ENCODE measurements at places on chromosomes 5 and 9. TPM values are rescaled to one million over a fixed set of nuclear protein-coding genes. Genes with fewer than 3 reads are reported as not detected.

Gene SPINK6
- total RNA-seq: not detected

Gene SLC45A2
- not detected for total RNA-seq

Gene LRRC26
- total RNA-seq: not detected

Gene GABRA6
- total RNA-seq: not detected

Gene ALG2
- total RNA-seq: 28.3 TPM

Gene LCP2
- 202 TPM for total RNA-seq

Gene OLFML2A
- total RNA-seq: not detected

Gene SLC6A7
- total RNA-seq: not detected

Gene KCNV2
- total RNA-seq: not detected

Gene DMRT3
- total RNA-seq: not detected

DNA sequence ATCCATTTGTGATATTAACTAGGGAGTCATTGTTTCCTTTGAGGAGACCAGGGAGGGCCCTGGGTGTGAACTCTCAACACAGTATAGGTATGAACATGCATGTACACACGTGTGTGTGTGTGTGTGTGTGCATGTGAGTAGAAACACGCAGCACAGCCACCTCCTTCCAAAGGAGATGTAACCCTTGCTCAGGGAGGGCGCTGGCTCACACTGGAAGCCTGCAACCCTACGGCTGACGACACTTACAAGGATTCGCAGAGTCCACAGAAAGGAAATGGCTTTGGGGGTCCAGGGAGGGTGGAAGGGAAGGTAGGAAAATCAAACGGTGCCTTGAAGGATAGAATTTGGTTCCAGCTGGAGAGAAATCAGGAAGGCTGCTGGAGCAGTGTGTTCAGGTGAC is 21.9 kb downstream of the TRIP13 start:
- H3K27me3 ChIP-seq: no peaks in the 10 kb centered on the region
- no peak for ATAC-seq
- H3K27ac ChIP-seq: peak overlapping the region; percentile 98
- peaks cover 36% of the 10 kb centered on the region for H3K36me3 ChIP-seq
- H3K4me1 ChIP-seq: peaks cover 13% of the 10 kb centered on the region

GRCh38 chr5:172453986-172454357 is 353 bp downstream of the SH3PXD2B start:
- no peaks in the 10 kb centered on the region for H3K36me3 ChIP-seq
- no peak for ATAC-seq
- H3K4me1 ChIP-seq: peaks cover 5% of the 10 kb centered on the region
- H3K4me3 ChIP-seq: peak overlapping the region; percentile 50

GRCh38 chr5:180824630-180825476 is 22.2 kb upstream of the MGAT1 start:
- no peaks in the 10 kb centered on the region for H3K27me3 ChIP-seq
- ATAC-seq: no peak
- peak overlapping the region; percentile 54 for H3K27ac ChIP-seq
- peak overlapping the region; percentile 8 for H3K4me3 ChIP-seq
- H3K4me1 ChIP-seq: peaks cover 26% of the 10 kb centered on the region
- H3K36me3 ChIP-seq: peaks cover 9% of the 10 kb centered on the region

- H3K4me1 ChIP-seq: peaks cover 32% of the 10 kb centered on the region
- no peaks in the 10 kb centered on the region for H3K27me3 ChIP-seq
- no peaks in the 10 kb centered on the region for H3K36me3 ChIP-seq
- no peak overlapping the region for H3K4me3 ChIP-seq
Observed at GRCh38 chr5:132066871-132067270, 6.4 kb downstream of the IL3 start.

GRCh38 chr5:37850226-37850865 is 10.5 kb upstream of the GDNF start:
- H3K4me1 ChIP-seq: no peaks in the 10 kb centered on the region
- no peaks in the 10 kb centered on the region for H3K36me3 ChIP-seq
- H3K27me3 ChIP-seq: peaks cover 15% of the 10 kb centered on the region
- H3K27ac ChIP-seq: no peak overlapping the region
- no peak overlapping the region for H3K4me3 ChIP-seq

- H3K36me3 ChIP-seq: peaks cover 63% of the 10 kb centered on the region
- no peaks in the 10 kb centered on the region for H3K27me3 ChIP-seq
- H3K27ac ChIP-seq: peak overlapping the region; percentile 47
- peak; percentile 65 for ATAC-seq
- peaks cover 6% of the 10 kb centered on the region for H3K4me1 ChIP-seq
- H3K4me3 ChIP-seq: no peak overlapping the region
Observed at GRCh38 chr9:120758544-120758943, 34.7 kb downstream of the FBXW2 start.

- no peaks in the 10 kb centered on the region for H3K36me3 ChIP-seq
- ATAC-seq: peak; percentile 79
- no peak overlapping the region for H3K27ac ChIP-seq
- peaks cover 4% of the 10 kb centered on the region for H3K4me1 ChIP-seq
Observed at GRCh38 chr9:97853844-97854695, 1.0 kb downstream of the FOXE1 start.

GRCh38 chr5:98349990-98350365 is 423.5 kb upstream of the RGMB start:
- H3K4me3 ChIP-seq: no peak overlapping the region
- H3K36me3 ChIP-seq: no peaks in the 10 kb centered on the region
- H3K27me3 ChIP-seq: peaks cover 3% of the 10 kb centered on the region
- H3K4me1 ChIP-seq: peaks cover 4% of the 10 kb centered on the region
- H3K27ac ChIP-seq: no peak overlapping the region

DNA sequence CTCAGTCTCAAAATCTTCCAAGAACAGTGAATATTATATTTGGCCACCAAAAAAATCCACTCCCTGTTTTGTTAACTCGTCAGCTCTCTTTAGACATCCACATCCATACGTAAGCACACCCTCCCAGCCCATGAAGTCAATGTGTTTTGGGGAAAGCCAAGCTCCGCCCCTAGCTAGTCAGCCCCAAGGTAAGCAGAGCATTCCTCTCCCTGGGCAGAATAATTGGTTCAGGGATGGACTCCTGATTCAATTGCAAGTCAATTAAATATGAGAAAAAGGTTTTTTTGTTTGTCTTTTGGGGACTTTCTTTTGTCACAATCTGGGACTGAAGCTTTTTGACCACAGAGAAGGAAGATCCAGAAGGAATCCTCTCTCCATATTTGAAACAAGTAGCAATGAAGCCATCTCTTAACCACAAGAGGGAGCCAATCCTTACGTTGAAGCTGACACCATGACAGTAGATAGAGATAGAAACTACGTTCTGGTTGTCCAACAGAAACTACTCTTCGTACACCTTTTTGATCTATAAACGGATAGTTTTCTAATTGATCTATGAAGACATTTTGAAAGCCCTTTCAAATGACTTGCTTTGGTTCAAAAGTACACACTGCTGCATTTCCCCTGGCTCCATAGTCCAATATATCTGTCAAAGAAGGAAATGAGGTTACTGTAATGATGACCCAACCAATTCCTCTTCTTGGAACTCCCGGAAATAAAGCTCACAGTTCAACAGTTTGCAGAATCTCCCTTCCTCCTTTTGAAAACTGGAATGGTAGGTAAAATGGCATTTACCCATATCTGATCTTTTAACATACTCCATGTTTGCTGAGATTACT is 166.4 kb downstream of the TLE1 start:
- no peak overlapping the region for H3K27ac ChIP-seq
- H3K27me3 ChIP-seq: no peaks in the 10 kb centered on the region
- H3K4me1 ChIP-seq: no peaks in the 10 kb centered on the region
- no peaks in the 10 kb centered on the region for H3K36me3 ChIP-seq
- no peak overlapping the region for H3K4me3 ChIP-seq

- H3K36me3 ChIP-seq: no peaks in the 10 kb centered on the region
- peaks cover 7% of the 10 kb centered on the region for H3K27me3 ChIP-seq
- no peak overlapping the region for H3K4me3 ChIP-seq
Observed at GRCh38 chr5:34639852-34640626, 16.1 kb upstream of the RAI14 start.

GRCh38 chr9:71791875-71792274 is 23.6 kb upstream of the CEMIP2 start:
- no peak for ATAC-seq
- H3K27ac ChIP-seq: peak overlapping the region; percentile 15
- no peaks in the 10 kb centered on the region for H3K27me3 ChIP-seq
- H3K36me3 ChIP-seq: no peaks in the 10 kb centered on the region
- H3K4me1 ChIP-seq: peaks cover 31% of the 10 kb centered on the region
- H3K4me3 ChIP-seq: no peak overlapping the region

DNA sequence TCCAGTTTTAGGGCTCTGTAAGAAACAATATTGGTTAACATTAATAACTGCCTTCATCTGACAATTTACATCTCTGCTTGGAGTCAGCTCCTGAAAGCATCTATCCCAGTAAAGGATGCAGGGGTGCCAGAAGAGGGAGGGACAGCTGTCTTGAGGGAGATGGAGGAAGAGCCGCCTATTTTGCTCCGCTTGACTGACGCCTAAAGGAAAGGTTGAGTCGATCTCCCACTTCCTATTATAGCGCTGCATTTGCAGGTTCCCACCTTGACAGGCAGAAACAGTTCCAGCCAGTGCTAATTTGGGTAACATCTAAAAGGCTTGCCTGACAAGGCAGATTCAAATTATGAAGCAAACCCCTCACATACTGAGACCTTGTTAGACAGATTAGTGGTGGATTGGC is 374.6 kb downstream of the SPATA31D1 start:
- ATAC-seq: no peak
- no peak overlapping the region for H3K27ac ChIP-seq
- H3K36me3 ChIP-seq: no peaks in the 10 kb centered on the region
- H3K27me3 ChIP-seq: no peaks in the 10 kb centered on the region

- peaks cover 11% of the 10 kb centered on the region for H3K27me3 ChIP-seq
- peaks cover 10% of the 10 kb centered on the region for H3K36me3 ChIP-seq
- peak overlapping the region; percentile 88 for H3K4me3 ChIP-seq
Observed at GRCh38 chr5:151448038-151448985, 909 bp downstream of the SLC36A1 start.

- no peak for ATAC-seq
- no peak overlapping the region for H3K4me3 ChIP-seq
- no peaks in the 10 kb centered on the region for H3K4me1 ChIP-seq
- no peaks in the 10 kb centered on the region for H3K36me3 ChIP-seq
- H3K27ac ChIP-seq: no peak overlapping the region
Observed at GRCh38 chr9:134969156-134970045, 51.7 kb upstream of the FCN1 start.

DNA sequence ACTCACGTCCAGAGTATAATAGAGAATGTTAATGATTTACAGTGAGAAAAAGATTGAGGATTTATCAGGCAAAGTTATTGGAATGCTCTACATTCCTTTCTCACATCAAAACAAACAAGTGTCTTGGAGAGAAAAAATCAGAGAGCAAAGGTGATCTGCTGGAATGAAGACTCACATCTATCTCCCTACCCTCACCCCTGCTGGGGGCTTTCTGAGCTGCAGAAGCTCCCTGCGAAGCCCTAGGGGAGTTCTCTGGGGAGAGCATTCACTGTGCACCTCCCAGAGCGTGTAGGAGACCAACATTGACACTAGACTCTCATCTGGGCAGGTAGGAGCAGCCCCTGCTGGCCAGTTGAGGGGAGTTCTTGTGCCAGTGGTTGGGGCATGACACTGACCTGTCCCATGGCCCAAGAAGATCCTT is 76.6 kb upstream of the ADAMTS16 start:
- peaks cover 4% of the 10 kb centered on the region for H3K27me3 ChIP-seq
- no peak for ATAC-seq
- H3K4me3 ChIP-seq: no peak overlapping the region
- H3K4me1 ChIP-seq: no peaks in the 10 kb centered on the region
- no peaks in the 10 kb centered on the region for H3K36me3 ChIP-seq

DNA sequence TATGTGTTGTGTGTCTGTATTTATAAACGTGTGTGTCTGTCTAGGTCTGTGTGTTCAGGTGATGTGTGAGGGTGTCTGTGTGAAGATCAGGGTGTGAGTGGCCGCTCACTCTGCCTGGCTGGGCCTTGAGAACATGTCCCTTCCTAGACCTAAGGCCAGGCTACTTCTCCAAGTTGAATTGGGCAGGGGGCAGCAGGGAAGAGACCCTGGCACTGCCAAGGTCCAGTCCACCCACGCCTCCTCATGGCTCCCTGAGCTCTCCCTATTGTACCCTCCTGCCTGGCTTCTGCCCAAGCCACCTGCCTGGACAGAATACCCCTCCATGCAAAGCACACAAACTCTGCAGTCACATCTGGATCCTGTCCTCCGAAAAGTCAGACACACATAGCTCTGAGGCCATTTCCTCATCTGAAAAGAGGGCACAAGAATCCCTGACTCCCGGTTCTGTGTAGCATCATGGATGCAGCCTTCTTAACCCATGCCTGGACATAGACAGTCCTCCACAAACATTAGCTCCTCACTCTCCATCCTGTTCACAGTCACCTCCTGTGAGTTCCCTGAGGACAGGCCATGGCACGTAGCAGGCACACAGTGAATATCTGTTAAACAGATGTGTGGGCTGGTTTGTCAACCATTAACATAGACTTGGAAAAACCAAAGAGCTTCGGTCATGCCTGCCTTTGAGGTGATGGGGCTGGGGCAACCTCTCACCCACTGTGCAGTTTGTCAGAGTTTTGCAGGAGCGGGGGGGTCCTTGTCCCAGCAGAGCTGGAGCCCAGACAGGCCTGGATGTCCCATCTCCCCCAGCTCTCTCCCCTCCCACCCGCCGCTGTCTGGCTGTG is 167.8 kb upstream of the MVB12B start:
- H3K4me3 ChIP-seq: no peak overlapping the region
- peaks cover 16% of the 10 kb centered on the region for H3K27me3 ChIP-seq
- H3K4me1 ChIP-seq: no peaks in the 10 kb centered on the region
- H3K36me3 ChIP-seq: no peaks in the 10 kb centered on the region
- ATAC-seq: no peak
- H3K27ac ChIP-seq: no peak overlapping the region

GRCh38 chr9:19699756-19700155 is 89.1 kb downstream of the SLC24A2 start:
- no peak overlapping the region for H3K4me3 ChIP-seq
- no peaks in the 10 kb centered on the region for H3K36me3 ChIP-seq
- no peaks in the 10 kb centered on the region for H3K4me1 ChIP-seq
- no peak overlapping the region for H3K27ac ChIP-seq
- H3K27me3 ChIP-seq: peaks cover 6% of the 10 kb centered on the region

DNA sequence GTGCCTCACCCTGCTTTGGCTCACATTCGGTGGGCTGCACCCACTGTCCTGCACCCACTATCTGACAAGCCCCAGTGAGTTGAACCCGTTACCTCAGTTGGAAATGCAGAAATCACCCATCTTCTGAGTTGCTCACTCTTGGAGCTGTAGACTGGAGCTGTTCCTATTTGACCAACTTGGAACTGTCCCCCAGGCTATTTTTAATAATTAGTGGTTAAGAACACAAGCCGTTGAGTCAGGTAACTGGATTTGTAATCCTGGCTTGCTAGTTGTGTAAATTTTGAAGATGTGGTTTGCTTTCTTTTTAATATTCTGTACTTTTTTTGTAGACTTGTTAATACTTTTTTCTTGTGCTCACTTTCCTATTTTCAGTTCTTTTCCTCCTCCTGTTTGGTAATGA is 81.2 kb downstream of the CNTLN start:
- H3K4me3 ChIP-seq: no peak overlapping the region
- no peak for ATAC-seq
- no peaks in the 10 kb centered on the region for H3K36me3 ChIP-seq

GRCh38 chr9:121861501-121862180 is 210.2 kb downstream of the DAB2IP start:
- H3K27me3 ChIP-seq: no peaks in the 10 kb centered on the region
- H3K27ac ChIP-seq: no peak overlapping the region
- ATAC-seq: no peak
- H3K36me3 ChIP-seq: no peaks in the 10 kb centered on the region

- H3K4me1 ChIP-seq: peaks cover 4% of the 10 kb centered on the region
- H3K27ac ChIP-seq: no peak overlapping the region
- H3K4me3 ChIP-seq: no peak overlapping the region
Observed at GRCh38 chr9:98064623-98065392, 8.3 kb downstream of the NANS start.

- no peak overlapping the region for H3K4me3 ChIP-seq
- no peak for ATAC-seq
- peaks cover 5% of the 10 kb centered on the region for H3K27me3 ChIP-seq
- no peaks in the 10 kb centered on the region for H3K36me3 ChIP-seq
- H3K27ac ChIP-seq: no peak overlapping the region
Observed at GRCh38 chr9:69604568-69605219, 67.5 kb downstream of the APBA1 start.

GRCh38 chr5:142110046-142110531 is 1.5 kb downstream of the NDFIP1 start:
- H3K36me3 ChIP-seq: peaks cover 58% of the 10 kb centered on the region
- ATAC-seq: peak; percentile 18
- no peaks in the 10 kb centered on the region for H3K27me3 ChIP-seq

Measured in activated T-helper 17 cell treated with anti-CD3 and anti-CD28 coated beads, Interleukin-2, amount 50 U/mL, for 72 hours (primary cell).